Naive B cell (primary cell): ENCODE measurements at places on chromosomes 16 and 17. TPM values are rescaled to one million over a fixed set of nuclear protein-coding genes. Genes with fewer than 3 reads are reported as not detected.
A peak's percentile ranks its signal among the peaks of the same experiment; 100 is the strongest.

DNA sequence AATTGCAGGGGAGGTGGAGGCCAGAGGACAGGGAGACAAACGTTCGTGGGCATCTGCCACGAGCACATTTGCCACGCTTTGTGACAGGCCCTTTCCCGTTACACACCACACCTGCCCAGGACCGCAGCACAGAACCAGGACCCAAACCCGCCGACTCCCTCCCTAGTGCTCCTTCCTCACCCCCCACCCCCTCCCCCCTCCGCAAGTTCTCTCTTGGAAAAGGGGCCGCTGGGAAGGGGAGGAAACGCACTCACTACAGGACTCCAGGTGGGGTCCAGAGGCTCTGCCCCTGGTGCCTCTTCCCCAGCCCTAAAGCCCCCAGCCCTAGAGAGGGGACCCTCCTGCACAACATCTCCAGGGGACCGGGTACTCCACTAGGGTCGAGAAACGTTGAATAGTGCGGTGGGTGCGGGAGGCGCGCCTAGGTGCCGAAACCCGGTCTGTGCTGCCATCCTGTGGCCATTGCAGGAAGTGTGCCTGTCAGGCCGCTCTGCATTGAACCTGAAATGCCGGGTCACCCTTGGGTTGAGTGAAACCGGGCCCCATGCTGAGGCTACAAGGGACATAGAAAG, 21.9 kb upstream of the EIF1 start:
- peak; percentile 83 for DNase-seq

DNA sequence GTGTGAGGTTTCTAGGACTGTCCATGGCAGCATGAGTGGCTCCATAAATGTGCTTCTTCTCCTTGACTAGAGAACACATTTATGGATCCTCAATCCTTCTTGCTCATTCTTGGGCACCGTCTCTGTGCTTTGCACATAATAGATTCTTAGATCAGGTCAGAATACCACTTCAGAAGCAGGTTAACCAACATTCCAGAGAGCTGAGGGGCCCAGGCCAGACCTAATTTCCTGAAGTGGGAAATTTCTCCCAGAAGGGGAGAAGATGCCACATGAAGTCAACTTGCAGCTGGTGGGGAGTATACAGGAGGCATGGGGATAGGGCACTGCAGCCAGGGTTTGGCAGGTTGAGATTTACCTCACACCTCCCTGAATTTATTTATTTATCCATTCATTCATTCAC, 24.4 kb upstream of the VAT1L start:
- DNase-seq = no peak

GRCh38 chr17:79082311-79083190, 7.9 kb downstream of the ENGASE start:
- peak; percentile 43 for DNase-seq

DNA sequence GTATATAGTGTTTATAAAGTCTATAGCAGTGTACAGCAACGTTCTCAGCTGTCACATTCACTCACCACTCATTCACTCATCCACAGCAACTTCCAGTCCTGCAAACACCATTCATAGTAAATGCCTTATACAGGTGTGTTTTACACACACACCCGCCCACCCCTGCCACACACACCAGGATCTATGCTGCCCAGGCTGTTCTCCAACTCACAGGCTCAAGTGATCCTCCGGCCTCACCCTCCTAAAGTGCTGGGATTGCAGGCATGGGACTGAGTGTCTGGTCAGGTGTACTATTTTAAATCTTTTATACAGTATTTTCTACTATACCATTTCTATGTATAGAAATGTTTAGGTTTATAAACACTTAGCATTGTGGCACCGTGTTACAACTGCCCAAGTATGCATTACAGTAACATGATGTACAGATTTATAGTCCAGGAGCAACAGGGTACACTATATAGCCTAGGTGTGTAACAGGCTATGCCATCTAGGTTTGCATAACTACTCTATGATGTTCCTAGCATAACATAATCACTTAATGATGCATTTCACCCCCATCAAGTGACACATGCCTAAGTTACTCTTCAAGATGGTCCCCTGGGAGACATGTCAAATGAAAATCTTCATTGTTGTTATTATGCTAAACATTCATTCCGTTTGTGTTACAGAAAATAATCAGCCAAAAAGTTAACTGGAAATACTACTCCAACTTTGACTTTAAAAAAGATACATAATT, 42.5 kb downstream of the CREBBP start:
- DNase-seq = no peak

- DNase-seq = peak; percentile 24
These were observed 76.7 kb upstream of the CBX4 start for GRCh38 chr17:79915850-79916430.

- DNase-seq = peak; percentile 42
These were observed 725 bp upstream of the SPHK1 start for GRCh38 chr17:76383546-76384221.

GRCh38 chr17:80402959-80403358, 12.0 kb upstream of the ENDOV start:
- DNase-seq = no peak

DNA sequence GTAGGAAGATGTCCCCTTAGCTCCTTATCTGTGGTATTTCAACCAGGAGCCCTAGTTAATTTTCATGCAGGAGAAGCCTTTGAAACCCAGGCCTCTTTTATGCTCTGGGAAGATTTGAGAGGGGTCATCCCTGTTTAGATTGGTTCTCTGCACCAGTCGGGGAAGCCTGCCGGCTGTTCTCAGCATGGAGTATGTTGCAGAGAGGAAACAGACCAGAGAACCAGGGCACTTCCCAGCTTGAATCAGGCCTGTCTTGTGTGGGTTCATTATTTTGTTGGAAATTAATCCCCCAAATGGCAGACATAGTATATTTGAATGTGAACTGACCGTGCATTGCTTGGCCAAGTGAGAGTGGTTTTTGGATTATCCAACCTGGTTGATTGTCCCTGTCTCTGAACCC, 1082.1 kb upstream of the RBFOX1 start:
- no peak for DNase-seq

GRCh38 chr17:79608624-79608959, 2.3 kb downstream of the RBFOX3 start:
- DNase-seq = no peak

DNA sequence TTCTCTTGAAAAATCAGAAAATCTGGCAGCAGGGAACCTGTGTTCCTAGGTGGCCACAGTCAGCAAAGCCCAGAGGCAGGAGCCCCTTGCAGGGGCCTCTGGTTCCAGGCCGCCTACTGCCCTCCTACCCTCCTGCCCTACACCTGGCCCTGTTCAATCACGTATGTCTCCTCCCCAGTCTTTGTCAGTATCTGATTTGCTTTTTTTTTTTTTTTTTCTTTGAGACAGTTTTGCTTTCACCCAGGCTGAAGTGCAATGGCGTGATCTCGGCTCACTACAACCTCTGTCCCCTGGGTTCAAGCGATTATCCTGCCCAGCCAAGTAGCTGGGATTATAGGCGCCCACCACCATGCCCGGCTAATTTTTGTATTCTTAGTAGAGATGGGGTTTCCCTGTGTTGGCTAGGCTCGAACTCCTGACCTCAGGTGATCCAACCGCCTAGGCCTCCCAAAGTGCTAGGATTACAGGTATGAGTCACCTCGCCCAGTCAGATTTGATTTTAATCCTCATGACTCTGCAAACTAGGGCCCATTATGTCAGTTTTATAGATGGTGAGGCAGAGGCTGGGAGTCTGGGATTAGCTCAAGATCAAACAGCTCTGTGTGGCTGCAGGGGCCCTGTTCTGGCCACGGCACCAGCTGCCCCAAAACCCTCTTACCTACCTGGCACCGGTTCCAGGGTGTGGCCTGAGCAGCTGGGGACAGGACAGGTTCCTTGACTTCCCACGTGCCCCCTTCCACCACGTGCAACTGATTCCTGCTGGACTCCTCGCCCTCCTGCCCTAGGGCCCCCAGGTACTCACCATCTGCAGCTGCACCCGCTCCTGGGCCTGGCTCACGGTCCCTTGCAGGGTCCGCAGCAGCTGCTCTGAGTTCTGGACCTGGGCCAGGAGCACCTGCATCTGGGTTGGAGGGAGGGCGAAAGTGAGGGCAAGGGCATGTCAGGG, 14.7 kb downstream of the RABEP2 start:
- peak; percentile 31 for DNase-seq

The PABPN1L gene
- not detected for polyA plus RNA-seq

The AIPL1 gene
- polyA plus RNA-seq = not detected

The CMTM2 gene
- polyA plus RNA-seq = not detected
